Amygdala (tissue), 56 donors: ENCODE measurements at places on chromosomes 11 and 22.

DNA sequence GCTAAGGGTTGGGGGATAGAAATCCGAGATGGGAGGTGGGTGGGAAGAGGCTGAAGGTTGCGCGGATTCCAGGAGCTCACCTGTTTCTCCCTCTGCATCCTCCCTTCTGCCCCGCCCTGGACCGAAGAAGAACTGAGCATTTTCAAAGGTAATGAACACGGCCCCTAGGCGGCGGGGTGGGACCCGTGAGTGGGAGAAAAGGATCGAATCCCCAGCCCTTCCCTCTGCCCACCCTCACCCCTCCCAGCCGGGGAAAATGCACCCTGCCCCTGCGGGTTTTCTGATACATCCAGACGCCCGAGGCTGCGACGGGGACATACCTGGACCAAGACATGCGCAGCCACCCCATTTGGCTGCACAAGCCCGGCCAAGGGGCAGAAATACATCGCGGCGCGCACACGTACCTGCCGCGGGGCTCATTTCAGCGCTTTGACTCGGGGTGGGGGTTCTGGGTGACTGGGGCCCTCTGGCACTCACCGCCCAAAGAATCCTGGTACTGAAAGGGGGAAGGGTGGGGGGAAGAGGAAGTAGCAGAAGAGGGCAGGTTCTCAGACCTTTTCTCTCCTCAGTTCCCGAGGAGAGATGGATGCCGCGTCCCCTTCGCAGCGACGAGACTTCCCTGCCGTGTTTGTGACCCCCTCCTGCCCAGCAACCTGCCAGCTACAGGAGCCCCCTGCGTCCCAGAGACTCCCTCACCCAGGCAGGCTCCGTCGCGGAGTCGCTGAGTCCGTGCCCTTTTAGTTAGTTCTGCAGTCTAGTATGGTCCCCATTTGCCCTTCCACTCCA, 6.0 kb downstream of the VSIG2 start:
- no peak for DNase-seq

GRCh38 chr11:129277198-129277843, 85.2 kb upstream of the ARHGAP32 start:
- no peak for DNase-seq

DNA sequence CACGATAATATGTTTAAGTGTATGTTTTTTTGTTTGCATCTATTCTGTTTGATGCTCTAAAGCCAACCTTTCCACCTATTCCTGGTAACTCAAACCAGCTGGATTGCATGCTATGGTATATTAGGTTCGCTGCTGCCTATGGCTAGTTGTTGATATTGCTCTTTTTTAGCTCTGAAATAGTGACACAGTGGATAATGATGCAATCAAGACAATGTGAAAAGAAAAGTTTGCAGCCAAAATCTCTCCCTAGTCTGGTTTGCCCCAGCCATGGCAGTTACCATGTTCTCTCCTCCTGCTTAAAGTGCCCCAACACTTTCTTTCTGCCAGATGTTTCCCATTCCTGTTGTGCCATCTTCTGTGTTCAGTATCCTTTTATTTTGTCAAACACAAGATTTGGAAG, 269.7 kb downstream of the DYNC2H1 start:
- DNase-seq = no peak

- DNase-seq = no peak
These were observed 4.7 kb upstream of the HBE1 start for GRCh38 chr11:5274395-5274794.

GRCh38 chr11:32529994-32530588, 53.5 kb upstream of the EIF3M start:
- no peak for DNase-seq

DNA sequence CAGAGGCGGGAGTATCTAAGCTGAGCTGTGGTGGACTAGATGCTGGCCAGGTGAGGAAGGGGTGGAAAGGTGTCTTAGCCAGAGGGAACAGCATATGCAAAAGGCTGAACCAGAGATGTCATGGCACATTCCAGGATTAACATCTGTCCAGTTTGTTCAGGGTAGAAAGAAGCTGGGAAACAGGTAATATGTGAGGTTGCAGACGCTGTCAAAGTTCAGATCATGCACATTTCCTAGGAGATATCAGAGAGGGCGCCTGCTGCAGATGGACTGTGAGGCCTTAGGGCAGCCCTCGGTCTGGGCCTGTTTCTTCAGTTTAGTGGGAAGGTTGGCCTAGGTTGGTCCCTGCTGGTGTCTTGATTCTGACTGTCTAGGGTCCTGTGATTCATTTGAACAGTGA, 97.7 kb upstream of the CRYBB3 start:
- no peak for DNase-seq

DNA sequence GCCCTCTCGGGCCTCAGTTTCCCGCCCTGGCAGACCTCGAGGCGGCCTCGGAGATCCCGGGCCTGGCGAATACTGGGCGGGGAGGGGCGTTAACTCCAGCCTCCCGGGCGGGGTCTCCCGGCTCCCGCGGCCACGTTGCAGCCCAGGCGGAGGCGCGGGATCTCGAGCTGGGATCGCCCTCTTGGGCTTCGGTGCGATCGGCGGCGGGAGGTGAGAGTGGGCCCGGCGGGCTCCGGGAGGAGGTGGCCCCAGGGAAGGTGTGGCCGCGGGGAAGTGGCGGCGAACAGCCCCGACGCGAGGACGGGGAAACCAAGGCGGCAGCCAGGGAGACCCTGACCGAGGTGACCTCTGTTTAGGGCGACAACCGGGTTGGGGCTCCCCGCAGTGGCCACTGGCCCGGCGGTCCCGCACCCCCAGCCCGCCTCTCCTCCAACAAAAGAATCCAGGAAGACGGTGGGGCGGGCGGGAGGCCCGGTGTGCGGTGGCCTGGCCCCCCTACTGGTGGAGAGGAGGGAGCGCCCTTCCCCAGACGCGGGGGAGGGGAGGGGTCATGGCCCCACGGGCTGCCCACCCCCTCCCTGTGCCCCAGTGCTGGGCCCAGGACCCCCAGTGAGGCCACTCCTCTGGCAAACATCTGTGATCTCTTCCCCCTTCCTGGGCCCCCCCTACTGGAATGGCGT, at the start of gene PHETA2:
Gene PHETA2 (plus strand): TSS at position 117 of the 680 bp plus-strand sequence. CDS start 3,046 bp downstream, outside the sequence.
- DNase-seq = no peak
